Astrocyte of the cerebellum (primary cell): ENCODE measurements at places on chromosomes 6 and 20.

- DNase-seq = no peak
Measured at GRCh38 chr6:149060300-149060984, 257.1 kb upstream of the TAB2 start.

- no peak for DNase-seq
Measured at GRCh38 chr6:572596-573265, 84.2 kb downstream of the HUS1B start.

DNA sequence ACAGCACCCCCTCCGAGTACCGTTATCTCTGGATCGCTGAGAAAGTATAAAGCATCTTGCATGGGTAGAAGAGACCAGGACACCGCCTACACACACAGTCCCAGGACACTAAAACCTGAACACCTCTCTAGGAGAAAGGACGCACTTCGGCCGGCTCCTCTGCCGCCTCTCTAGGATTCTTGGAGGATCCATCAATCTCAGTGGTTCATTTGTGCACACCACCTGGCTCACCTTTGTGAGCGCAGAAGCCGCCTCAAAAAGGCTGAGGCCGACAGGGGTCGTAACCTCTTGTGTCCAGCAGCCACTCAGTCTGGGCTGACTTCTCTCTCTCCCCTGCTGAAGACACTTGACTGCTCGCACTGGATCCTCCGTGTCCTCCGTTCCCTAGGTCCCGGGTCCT is 13.5 kb downstream of the ZSCAN23 start:
- no peak for DNase-seq

GRCh38 chr6:49233483-49233882 is 229.6 kb downstream of the MMUT start:
- DNase-seq = no peak

DNA sequence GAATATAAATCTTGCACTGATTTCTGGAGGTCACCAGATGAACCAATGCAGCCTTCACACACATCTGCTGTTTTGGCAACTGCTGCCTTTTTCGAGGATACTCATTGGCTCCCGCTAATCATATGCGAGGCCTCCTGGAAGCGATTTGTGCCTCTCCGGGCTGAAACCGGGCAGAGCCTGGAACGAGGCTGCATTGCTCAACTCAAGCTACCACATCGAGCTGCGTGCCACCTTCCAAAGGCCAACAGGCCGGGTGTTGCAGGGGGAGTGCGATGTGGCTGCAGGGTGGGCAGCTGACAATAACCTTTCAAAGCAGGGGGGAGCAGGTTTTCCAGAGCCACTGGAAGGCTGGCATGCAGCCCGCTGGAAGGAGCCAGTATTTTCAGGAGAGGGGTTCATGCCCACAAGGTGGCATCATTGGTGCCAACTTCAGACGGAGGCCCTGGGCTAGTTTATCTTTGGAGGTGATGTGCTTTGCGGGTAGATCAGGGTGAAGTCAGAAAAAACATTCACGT is 122.6 kb upstream of the IFNGR1 start:
- DNase-seq = no peak

- DNase-seq = no peak
Measured at GRCh38 chr20:20293691-20294385, 74.1 kb upstream of the INSM1 start.

GRCh38 chr20:45095805-45096238 is 5.1 kb downstream of the KCNS1 start:
- DNase-seq = no peak
